Prostate gland (tissue), 2 donors: ENCODE measurements at places on chromosomes 13 and 19.
A peak's percentile ranks its signal among the peaks of the same experiment; 100 is the strongest.

DNA sequence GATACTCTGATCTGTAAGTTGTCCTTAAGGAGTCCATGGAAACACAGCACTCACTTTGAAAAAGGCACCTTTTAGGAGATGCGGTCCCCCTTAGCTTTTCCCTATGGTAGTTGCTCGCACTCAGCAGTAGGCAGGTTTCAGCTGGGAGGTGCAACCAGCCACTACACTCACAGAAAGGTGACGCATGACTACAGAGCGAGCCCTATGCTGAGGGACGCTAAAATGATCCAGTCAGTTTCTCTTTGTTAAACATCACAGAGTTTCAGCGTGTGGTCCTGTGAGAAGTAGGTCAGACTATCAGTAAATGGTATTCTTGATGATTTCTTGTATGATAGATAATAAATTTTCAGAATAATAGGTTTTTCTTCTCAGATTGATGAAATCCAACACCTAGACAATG lies 362.7 kb upstream of the MIR17HG start:
- H3K27me3 ChIP-seq = no peaks in the 10 kb centered on the region
- no peak overlapping the region for H3K27ac ChIP-seq
- no peak for DNase-seq
- H3K4me3 ChIP-seq = no peak overlapping the region
- H3K36me3 ChIP-seq = no peaks in the 10 kb centered on the region

GRCh38 chr13:95226932-95227695 lies 74.1 kb downstream of the ABCC4 start:
- H3K4me3 ChIP-seq = no peak overlapping the region
- no peaks in the 10 kb centered on the region for H3K36me3 ChIP-seq
- peak overlapping the region; percentile 83 for H3K27ac ChIP-seq
- H3K4me1 ChIP-seq = peaks cover 15% of the 10 kb centered on the region

GRCh38 chr13:35365883-35366282 lies 110.6 kb downstream of the MAB21L1 start:
- H3K27ac ChIP-seq = no peak overlapping the region
- H3K4me3 ChIP-seq = no peak overlapping the region
- no peaks in the 10 kb centered on the region for H3K36me3 ChIP-seq
- H3K27me3 ChIP-seq = no peaks in the 10 kb centered on the region
- DNase-seq = no peak

GRCh38 chr13:22047082-22047784 lies 376.4 kb downstream of the FGF9 start:
- no peaks in the 10 kb centered on the region for H3K4me1 ChIP-seq
- H3K36me3 ChIP-seq = no peaks in the 10 kb centered on the region
- DNase-seq = no peak
- peaks cover 3% of the 10 kb centered on the region for H3K27me3 ChIP-seq

DNA sequence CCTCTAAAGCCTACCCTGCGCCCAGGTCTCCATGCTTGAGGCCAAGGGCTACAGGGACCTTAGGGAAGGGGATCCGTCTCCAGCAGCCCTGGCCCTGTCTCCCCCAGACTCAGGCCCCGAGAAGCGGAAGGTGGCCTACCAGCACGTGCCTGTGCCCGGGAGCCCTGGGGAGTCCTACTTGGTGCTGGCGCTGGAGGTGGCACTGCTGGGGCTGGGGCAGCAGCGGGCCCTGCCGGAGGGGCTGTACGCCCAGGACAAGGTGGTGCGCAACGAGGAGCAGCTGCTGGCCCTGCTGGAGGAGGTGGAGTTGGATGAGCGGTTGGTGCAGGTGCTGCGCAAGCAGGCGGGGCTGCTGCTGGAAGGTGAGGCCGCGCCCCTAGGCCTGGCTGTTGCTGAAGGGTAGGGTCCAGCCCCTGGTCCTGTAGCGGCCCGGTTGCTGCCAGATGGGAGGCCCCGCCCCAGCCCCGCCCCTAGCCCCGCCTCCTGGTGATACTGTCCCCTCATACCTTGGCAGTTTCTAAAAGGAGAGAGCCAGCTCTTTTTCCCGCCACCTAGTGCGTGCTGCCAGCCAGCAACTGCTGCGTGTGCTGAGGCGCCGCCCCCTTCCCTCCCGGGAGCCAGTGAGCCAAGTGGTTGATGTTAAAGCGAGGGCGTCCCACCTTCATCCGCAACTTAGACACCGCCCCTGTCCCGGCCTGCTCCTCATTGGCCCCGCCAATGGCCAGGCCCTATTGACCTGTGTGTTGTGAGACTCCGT lies 22.6 kb downstream of the ZSWIM4 start:
- H3K4me3 ChIP-seq = no peak overlapping the region
- peak; percentile 81 for DNase-seq
- no peaks in the 10 kb centered on the region for H3K36me3 ChIP-seq

DNA sequence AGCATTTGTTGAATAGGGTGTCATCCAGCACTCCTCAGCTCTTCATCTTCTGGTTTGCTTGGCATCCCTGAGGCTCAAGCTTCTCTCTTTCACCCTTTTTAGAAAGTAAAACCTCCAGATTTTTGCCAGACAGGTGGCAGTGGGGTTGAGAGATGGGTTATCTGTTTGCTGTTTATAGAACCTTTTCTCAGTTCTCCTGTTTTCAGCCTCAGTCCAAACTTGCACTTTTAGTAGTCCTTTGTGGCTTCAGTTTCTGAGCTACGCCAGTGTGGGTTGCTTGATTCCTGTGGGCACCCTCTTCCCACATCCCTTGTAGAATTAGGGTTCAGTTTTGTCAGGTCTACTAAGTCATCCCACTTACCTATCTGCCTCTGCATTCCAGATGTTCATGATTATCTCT lies 147.9 kb downstream of the PAN3 start:
- no peak overlapping the region for H3K27ac ChIP-seq
- DNase-seq = no peak
- H3K4me1 ChIP-seq = no peaks in the 10 kb centered on the region
- no peaks in the 10 kb centered on the region for H3K36me3 ChIP-seq
- no peaks in the 10 kb centered on the region for H3K27me3 ChIP-seq

DNA sequence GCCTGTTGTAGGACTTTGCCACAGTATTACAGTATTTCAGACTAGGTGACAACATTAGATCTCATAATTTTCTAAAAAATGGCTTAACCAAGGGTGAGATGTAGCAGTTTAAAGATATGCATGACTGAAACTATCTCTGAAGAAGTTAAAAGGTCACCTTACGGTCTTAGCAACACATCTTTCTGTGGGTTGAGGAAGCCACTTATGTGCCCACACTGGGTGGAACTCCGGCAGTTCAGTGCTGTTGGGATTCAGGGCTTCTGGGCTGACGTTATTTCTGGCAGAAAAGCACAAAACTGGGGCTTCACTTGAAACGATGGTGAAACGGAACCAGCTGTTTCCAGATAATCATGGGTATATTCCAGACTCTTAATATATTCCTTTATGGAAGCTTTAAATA lies 697.3 kb downstream of the PCDH9 start:
- no peaks in the 10 kb centered on the region for H3K4me1 ChIP-seq
- H3K4me3 ChIP-seq = no peak overlapping the region
- DNase-seq = no peak
- H3K27me3 ChIP-seq = no peaks in the 10 kb centered on the region

DNA sequence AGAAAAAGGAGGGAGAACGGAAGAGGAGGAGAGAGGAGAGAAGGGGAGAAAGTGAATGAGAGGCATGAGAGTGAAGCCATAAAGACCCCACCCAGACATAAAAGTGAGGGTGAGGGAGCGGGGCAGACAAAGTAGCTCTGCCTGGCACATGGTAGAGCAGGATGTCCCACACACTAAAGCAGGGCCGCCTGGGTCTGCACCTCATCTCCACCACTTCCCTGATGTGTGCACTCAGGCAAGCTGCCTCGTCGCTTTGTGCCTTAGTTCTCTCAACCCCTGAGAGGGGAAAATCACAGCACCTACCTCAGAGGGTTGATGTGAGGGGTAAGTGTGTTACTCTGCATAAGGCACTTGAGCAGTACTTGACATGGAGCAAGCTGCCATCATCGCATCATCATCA lies 488.1 kb downstream of the COG6 start:
- no peaks in the 10 kb centered on the region for H3K4me1 ChIP-seq
- DNase-seq = no peak
- H3K27ac ChIP-seq = no peak overlapping the region
- no peaks in the 10 kb centered on the region for H3K27me3 ChIP-seq
- no peak overlapping the region for H3K4me3 ChIP-seq
- no peaks in the 10 kb centered on the region for H3K36me3 ChIP-seq

DNA sequence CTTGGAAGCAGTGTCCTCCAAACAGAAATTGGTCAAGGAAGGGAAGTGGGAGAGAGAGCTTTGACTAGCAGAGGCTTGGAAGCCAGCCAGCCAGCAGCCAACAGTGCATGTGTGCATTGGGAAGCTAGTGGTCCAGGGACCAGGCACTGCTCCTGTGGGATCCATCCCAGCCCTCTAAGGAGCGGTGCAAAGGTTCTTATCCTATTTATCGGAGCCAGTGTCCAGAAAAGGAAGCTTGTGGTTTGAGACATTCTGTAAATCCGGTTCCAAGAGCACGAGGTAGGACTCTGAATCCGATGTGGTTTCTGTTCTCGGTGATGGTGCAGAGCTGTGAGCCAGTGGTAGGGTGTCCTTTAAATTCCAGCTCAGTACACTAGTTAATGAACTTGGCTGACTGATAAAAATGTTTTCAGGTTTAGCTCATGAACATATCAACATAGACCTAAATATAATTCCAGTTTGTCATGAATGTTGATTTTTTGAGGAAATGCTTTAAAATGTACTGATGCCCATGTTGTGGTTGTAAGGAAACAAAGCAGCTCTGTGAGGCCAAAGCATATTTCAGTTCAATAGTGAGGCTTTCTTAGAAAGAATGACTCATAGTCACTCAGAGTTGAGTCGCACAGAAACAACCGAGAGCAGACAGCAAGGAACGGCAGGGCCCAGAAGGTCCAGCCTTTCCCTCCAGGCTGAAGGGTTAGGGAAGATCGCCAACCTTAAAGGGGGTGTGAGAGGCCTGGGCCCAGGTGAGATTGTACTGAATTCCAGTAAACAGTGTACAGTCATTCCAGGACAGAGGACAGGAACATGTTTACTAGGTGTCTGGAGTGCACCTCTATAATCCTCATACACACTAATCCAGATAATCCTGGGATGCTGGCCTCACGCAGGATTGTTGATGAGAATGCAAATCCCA lies 21.5 kb upstream of the GARRE1 start:
- H3K4me3 ChIP-seq = no peak overlapping the region
- H3K27ac ChIP-seq = peak overlapping the region; percentile 63
- H3K27me3 ChIP-seq = no peaks in the 10 kb centered on the region
- H3K36me3 ChIP-seq = no peaks in the 10 kb centered on the region
- H3K4me1 ChIP-seq = peaks cover 3% of the 10 kb centered on the region
- DNase-seq = no peak

- H3K4me1 ChIP-seq = no peaks in the 10 kb centered on the region
- DNase-seq = no peak
- H3K27me3 ChIP-seq = no peaks in the 10 kb centered on the region
- no peaks in the 10 kb centered on the region for H3K36me3 ChIP-seq
Measured at GRCh38 chr19:7513809-7514642, 1.9 kb upstream of the ZNF358 start.

GRCh38 chr19:54325194-54325621 lies 12.2 kb upstream of the LILRA5 start:
- no peak for DNase-seq
- H3K4me3 ChIP-seq = no peak overlapping the region

- H3K27ac ChIP-seq = no peak overlapping the region
- DNase-seq = no peak
- H3K36me3 ChIP-seq = no peaks in the 10 kb centered on the region
- H3K4me3 ChIP-seq = no peak overlapping the region
- no peaks in the 10 kb centered on the region for H3K4me1 ChIP-seq
Measured at GRCh38 chr19:16266586-16266942, 58.1 kb upstream of the KLF2 start.

GRCh38 chr13:31050486-31051400 lies 111.0 kb downstream of the HSPH1 start:
- H3K36me3 ChIP-seq = no peaks in the 10 kb centered on the region
- H3K4me1 ChIP-seq = no peaks in the 10 kb centered on the region
- H3K27ac ChIP-seq = no peak overlapping the region
- H3K27me3 ChIP-seq = no peaks in the 10 kb centered on the region
- no peak for DNase-seq

DNA sequence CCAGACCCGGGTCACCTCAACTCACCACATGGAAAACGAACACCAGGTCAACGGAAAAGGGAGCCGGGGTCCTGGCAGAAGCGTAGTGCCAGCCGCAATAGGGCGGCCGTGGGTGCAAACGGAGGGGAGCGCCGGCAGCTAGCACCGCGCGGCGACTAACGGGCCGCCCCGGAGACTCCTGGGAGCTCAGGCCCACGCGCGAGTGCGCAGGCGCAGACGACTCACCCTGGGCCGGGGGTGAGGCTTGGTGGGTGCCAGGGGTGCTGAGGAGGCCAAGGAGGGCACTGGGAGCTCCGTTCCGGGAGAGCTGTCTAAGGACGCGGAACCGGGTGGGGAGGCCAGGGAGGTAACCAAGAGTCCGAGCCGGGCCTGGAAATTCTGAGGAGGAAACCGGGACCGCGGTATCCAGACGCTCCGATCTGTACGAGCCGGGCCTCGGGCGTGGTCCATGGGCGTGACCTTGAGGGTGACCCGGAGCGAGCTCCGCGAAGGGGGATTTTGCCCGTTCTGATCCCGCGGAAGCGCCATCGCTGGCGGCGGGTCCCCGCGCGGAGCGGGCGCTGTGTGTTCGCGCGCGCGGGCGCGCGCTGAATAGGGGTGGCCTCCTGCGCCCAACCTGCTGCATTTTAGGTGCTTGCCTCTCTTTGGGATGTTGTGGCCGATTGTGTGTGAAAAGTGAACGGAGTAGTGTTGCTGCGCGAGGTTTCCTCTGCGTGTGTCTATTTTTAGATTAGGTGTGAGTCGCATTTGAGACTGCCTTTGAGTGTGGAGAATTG lies at the start of gene ZNF382:
Gene ZNF382 (plus strand): TSS at position 213 of the 776 bp plus-strand sequence. CDS start 4,602 bp downstream, outside the sequence.
- no peaks in the 10 kb centered on the region for H3K27me3 ChIP-seq
- H3K4me3 ChIP-seq = peak within 1 kb of the TSS; percentile 64
- H3K4me1 ChIP-seq = no peaks in the 10 kb centered on the region
- H3K36me3 ChIP-seq = no peaks in the 10 kb centered on the region
- H3K27ac ChIP-seq = peak within 1 kb of the TSS; percentile 70
- peak; percentile 42 for DNase-seq

DNA sequence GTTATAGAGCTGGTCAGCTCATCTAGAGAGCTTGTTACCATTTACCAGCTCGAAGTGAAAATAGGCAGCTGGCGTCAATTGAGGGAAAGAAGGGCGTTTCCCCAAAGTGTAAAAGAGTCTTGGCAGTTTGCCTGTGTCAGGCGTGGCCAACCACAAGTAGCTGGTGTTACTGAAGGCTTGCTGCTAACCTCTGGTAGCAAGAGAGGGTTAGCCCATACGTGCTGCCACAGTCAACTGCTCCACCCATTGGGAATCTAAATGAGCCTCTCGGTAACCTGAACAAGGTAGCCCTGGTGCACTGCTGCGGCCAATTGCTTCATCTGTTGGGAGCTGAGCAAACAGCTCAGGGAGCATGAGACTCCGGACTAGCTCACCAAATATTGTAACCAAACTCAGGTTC lies 314.9 kb upstream of the SLITRK5 start:
- H3K4me1 ChIP-seq = no peaks in the 10 kb centered on the region
- no peaks in the 10 kb centered on the region for H3K36me3 ChIP-seq
- DNase-seq = no peak
- no peak overlapping the region for H3K27ac ChIP-seq
- no peak overlapping the region for H3K4me3 ChIP-seq

GRCh38 chr19:5271145-5271544 lies 69.5 kb downstream of the PTPRS start:
- H3K4me1 ChIP-seq = peaks cover 5% of the 10 kb centered on the region
- H3K36me3 ChIP-seq = peaks cover 3% of the 10 kb centered on the region
- no peak overlapping the region for H3K4me3 ChIP-seq
- no peak overlapping the region for H3K27ac ChIP-seq
- DNase-seq = no peak

- no peaks in the 10 kb centered on the region for H3K36me3 ChIP-seq
- H3K27ac ChIP-seq = no peak overlapping the region
- no peak overlapping the region for H3K4me3 ChIP-seq
- no peaks in the 10 kb centered on the region for H3K4me1 ChIP-seq
Measured at GRCh38 chr13:88086577-88086976, 415.4 kb downstream of the SLITRK5 start.
